ENCODE measurements at places on chromosomes 11 and 22.

GRCh38 chr11:11408436-11409221 lies 55.6 kb upstream of the CSNK2A3 start:
- peak; percentile 90 for DNase-seq

GRCh38 chr11:9815486-9816136 lies 151.7 kb downstream of the SWAP70 start:
- peak; percentile 93 for DNase-seq

DNA sequence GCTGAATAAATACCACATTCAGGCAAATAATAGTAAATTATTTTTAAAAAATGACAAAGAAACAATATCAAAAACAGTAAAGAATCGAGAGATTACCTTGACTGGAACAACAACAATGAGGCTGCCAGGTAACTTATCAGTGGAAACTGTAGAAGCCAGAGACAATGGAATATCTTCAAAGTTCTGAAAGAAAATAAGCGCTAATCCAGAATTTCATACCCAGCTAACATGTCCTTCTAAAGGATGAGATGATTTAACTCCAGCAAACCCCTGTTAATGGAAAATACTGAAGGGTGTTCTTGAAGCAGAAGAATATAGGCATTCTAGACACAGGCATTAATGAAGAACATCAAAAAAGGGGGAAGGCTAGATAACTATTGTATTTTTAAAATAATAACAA lies 20.7 kb upstream of the SCUBE2 start:
- no peak for DNase-seq

DNA sequence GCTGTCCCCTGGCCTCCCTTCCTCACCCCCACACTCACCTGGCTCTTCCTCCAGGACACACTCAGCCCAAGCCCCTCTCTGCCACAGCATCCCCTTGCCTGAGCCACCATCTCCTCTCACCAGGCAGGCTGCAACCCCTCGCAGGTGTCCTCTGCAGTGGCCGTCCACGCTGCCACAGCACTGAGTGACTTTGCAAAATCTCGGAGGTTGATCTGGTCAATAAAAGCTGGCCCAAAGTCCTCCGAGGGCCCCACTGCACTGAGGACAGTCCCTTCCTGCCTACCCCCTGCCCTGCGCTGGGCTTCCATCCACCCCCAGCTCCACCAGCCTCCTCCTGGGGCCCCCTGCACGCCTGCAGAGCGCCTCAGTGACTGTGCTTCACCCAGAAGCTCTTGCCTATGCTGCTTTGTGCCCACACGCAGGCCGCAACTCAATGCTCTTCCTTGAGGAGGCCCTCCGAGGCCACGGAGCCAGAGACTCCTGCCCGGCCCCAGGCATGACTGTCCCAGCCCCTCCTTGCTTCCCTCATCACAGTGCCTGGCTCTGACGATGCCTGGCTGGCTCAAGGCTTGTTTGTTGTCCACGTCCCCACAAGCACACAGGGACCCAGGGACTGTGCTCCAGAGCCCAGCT lies 30.8 kb upstream of the SLC22A12 start:
- no peak for DNase-seq

GRCh38 chr11:15806217-15806616 lies 550.1 kb downstream of the SOX6 start:
- no peak for DNase-seq

- no peak for DNase-seq
Observed at GRCh38 chr11:1896923-1897322, 5.2 kb upstream of the PRR33 start.

- no peak for DNase-seq
Observed at GRCh38 chr11:24373516-24373915, 123.3 kb upstream of the LUZP2 start.

- DNase-seq, result no peak
Observed at GRCh38 chr22:34903416-34903815, 162.5 kb upstream of the ISX start.

GRCh38 chr22:25125693-25126357 lies 73.8 kb upstream of the CRYBB3 start:
- no peak for DNase-seq

DNA sequence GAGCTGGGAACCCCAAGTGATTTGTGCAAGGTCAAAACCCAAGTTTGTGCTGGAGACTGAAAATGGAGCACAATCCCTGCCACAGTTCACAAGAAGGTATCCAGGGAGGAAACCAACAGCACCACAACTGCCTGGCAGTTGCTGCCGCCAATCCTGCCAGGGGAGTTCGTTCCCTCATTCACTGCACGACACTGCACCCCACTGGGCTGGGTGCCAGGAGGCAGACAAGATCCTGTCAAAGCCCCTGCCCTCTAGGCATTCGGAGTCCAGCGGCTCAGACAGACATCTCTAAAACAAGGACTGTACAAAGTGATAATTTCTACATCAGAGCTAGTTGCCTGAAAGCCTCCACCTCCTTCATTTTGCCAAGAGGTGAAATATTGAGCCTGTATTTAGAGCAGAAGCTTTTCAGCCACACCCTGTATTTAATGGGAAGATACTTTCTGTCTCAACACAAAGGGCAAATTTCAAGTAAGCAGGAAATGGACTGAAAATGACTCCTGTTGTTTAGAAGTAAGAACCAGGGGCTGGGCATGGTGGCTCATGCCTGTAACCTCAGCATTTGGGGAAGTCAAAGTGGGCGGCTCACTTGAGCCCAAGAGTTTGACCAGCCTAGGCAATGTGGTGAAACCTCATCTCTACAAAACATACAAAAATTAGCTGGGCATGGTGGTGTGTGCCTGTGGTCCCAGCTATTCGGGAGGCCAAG lies 277.4 kb upstream of the NARS2 start:
- no peak for DNase-seq

- DNase-seq, result no peak
Observed at GRCh38 chr22:49197505-49197904, 630.2 kb downstream of the BRD1 start.

DNA sequence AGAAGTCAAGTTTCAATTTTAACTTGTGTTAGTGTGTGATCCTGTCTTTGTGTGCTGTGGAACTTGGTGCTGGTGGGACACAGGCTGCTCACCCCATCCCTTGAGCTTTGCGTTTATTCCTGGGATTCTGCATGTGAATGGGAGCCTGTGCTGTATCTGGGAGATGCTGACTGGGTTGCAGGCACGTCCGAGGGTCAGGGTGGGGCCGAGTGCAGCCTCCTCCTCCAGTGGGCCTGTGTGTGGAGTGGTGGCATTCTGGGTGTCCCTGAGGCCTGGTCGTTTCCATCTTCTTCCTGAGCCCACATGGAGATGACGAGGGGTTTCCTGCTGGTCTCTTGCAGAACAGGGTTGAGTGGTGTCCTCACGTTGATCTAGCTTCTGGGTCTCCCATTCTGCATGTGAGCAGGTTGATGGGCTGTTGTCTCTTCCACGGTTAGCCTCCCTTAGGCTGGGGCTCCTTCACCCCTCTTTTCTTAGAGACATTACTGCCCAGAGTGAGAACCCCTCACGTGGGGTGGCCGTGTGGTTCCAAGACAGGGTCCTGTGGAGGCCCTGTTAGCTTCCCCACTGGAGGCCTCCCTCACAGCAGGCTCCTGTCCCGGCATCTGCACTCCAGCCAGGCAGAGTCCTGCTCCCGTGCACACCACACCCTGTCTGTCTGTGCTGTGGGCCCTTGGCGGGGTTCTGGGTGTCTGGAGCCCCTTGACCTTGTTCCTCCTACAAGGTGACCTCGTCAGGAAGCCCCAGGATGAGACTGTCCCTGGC lies 4.9 kb downstream of the PTDSS2 start:
- no peak for DNase-seq

DNA sequence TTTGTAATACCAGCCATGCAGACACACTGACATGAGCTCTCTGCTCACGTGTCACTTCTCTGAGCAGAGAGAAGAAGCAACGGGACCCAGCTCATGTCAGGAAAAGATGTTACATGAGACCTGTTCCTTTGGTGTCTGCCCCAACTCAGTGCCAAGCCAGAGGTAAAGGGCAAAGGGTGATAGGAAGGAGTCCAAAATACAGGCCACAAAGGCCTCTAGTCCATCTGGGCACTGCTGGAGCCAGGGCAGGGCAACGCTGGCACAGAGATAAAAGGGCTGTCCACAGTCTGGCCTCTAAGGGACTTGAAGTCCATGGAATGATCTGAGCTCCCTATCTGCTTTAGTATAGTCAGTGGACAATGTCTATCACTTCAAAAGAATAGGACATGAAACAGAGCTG lies 79.3 kb downstream of the SLC1A2 start:
- no peak for DNase-seq

DNA sequence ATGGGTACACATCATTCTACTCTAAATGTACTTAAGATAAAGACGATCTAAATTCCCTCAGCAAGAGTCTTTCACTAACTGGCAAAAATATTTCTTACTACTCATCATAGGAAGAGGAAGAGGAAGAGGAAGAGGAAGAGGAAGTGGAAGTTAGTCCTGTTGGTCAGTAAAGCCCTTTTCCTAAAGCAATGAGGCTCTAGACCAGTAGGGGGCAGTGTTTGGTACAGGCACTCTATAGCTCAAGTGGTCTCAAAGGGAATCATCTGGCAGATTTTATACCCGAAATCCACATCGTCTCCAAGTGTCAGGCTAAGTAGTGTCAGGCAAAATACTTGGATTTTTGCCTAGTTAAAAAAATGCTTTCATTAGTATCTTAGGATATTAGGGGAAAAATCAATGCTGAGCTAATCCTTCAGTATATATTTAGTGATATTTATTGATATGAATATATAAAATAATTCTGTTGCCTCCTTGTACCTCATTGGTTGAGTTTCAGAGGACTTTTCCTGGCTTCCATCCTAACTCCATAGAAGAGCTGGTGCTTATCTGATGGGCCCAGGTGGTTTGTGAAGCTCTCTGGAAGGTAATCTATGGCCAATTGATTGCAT lies 7.7 kb downstream of the BLID start:
- DNase-seq, result peak; percentile 83

DNA sequence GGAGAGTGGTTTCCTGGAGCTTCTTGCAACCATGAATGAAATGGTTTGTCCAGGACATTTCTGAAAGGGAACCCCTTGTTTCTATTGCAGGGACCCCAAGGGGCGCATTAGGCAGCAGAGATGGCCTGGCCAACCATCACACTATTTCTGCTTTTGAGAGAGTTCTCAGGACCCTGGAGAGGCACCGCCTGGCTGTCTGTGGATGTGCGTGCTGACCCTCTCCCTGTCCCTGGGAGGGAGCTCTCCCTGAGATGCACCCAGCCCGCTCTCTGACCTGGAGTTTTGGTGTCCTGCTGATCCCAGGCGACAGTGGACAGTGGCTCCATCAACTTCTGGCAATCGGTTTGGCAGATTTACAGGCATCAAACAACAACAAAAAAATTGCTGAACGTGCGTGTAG lies 80.3 kb upstream of the SLC22A12 start:
- no peak for DNase-seq

DNA sequence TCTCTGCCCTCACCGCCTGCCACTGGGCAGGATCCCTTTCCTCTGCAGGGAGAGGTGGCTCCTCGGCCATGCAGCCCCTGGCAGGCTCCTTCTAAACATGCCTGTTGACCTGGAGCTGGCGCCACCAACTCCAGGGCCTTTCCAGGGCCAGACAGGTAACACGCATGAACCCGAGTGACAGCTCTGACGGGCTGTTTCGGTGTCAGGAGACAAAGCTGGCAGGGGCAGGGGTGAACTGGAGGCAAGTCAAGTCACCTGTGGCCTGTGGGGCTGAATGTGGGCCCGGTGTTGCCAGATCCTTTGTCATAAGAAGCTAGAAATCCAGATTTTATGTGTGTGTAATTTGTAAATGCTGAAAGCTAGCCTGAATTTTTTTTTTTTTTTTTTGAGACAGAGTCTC lies 11.3 kb downstream of the C22orf23 start:
- no peak for DNase-seq

DNA sequence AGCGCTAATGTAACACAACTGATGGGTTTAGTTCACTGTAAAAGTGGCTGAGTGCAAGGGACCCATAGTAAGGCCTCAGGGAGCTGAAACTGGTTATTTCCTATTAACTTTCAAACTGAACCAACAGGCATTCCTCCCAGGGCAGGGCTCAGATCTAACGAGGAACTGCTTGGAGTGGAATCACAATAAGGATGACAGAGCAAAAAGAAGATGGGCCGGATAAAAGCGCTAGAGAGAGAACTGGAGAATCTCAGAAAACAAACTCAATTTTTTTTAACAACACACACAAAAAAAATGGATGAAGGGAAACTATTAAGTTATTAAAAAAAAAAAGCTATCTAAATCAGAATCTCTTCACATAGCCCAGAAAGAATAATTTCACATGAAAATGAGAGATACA lies 14.2 kb upstream of the CHORDC1 start:
- no peak for DNase-seq

DNA sequence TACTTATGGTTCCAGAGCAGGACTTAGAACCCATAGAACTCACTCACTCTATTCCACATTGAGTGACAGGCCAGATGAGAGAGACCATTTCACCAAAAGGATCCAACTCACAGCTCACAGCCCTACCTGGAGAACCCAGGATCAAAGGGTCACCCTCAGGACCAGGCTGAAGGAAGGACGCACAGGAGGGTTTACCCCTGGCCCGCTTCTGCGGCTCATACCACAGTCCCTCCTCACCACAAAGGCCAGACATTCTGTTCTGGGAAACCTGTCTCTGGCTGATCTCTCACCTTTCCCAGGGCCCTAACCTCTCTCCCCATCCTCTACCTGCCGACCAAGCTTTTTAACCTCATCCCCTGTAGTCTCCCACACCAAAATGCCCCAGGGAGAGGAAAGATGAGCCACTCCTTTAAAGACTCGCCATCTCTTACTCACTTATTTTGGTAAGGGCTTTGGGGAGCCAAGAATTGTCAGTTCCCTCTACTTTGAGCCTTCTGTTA lies 4.7 kb downstream of the FOSL1 start:
- no peak for DNase-seq

GRCh38 chr22:28773461-28773867 lies 969 bp downstream of the CCDC117 start:
- DNase-seq, result peak; percentile 72

DNA sequence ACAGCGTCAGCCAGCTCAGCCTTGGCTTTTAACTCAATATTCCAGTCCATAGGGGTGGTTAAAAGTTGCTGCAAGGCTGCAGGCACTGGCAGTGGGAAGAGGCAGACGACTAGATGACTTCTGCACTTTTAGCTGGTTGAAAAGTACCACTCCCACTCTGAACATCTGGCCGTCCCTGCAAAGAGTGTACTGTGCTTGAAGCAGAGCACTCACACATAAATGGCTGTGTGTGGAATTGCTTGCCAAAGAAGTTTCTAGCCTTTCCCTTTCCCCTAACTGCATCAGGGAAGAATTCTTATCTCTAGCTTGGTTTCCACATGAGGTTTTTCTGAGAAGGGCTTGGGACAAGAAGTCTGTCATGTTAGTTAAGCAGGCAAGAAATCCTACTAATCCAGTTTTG lies 5.1 kb upstream of the PHLDB1 start:
- DNase-seq, result peak; percentile 69

DNA sequence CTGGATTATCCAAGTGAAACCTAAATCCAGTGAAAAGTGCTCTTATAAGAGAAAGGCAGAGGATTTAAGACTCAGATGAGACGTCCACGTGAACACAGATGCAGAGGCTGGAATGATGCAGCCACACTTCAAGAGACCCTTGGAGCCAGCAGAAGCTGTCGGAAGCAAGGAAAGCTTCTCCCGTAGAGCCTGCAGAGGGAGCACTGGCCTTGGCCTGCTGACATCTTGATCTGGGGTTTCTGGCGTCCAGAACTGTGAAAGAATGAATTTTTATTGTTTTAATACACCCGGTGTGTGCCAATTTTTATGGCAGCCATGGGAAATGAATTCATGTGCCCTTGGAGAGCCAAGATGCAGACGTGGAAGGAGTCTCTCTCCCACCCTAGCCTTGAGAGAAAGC lies 407.0 kb upstream of the B3GAT1 start:
- DNase-seq, result no peak

Measured in fibroblast of mammary gland (primary cell).